T-cell (primary cell): ENCODE measurements at places on chromosomes 11 and 22. TPM values are rescaled to one million over a fixed set of nuclear protein-coding genes. Genes with fewer than 3 reads are reported as not detected.

GRCh38 chr22:43151251-43152002 is at the start of gene TSPO:
TSPO (plus strand) TSS chr22:43151559; CDS start chr22:43159239, 7,680 bp downstream.
- peak; percentile 47 for DNase-seq

GRCh38 chr11:64165842-64166635 is at the start of gene MACROD1:
MACROD1 (minus strand) TSS chr11:64166113; CDS start chr11:64165994, 119 bp downstream.
- DNase-seq = peak; percentile 71

DNA sequence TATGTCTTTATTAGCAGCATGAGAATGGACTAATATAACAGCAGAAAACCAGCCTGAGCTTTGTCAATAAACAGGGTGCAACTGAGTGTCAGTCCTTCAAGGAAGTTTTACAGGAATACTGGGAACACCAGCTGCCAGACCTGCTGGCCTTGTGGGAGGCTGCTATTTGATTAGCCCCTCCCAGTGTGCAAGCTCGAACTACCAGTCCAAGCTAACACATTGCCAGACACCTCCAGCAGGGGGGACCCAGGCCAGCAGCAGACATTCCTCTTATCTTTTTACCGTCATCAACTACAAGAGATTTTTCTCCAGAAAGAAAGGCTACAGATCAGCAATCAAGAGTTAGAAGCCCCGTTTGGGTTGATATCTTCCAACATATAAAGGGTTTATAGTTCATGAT is 942.8 kb upstream of the TENM4 start:
- no peak for DNase-seq

The KCNQ1OT1 gene
- total RNA-seq = 0.35 TPM

- no peak for DNase-seq
Measured at GRCh38 chr11:36500315-36500721, 9.8 kb downstream of the TRAF6 start.

The IGSF22 gene
- 2.4 TPM for total RNA-seq

GRCh38 chr11:37908219-37908548 is 1310.1 kb upstream of the RAG2 start:
- DNase-seq = no peak

The OR8B4 gene
- total RNA-seq = not detected

GRCh38 chr11:78351979-78352841 is 65.4 kb downstream of the GAB2 start:
- no peak for DNase-seq

GRCh38 chr11:33616552-33616951 is 84.1 kb downstream of the C11orf91 start:
- DNase-seq = no peak

DNA sequence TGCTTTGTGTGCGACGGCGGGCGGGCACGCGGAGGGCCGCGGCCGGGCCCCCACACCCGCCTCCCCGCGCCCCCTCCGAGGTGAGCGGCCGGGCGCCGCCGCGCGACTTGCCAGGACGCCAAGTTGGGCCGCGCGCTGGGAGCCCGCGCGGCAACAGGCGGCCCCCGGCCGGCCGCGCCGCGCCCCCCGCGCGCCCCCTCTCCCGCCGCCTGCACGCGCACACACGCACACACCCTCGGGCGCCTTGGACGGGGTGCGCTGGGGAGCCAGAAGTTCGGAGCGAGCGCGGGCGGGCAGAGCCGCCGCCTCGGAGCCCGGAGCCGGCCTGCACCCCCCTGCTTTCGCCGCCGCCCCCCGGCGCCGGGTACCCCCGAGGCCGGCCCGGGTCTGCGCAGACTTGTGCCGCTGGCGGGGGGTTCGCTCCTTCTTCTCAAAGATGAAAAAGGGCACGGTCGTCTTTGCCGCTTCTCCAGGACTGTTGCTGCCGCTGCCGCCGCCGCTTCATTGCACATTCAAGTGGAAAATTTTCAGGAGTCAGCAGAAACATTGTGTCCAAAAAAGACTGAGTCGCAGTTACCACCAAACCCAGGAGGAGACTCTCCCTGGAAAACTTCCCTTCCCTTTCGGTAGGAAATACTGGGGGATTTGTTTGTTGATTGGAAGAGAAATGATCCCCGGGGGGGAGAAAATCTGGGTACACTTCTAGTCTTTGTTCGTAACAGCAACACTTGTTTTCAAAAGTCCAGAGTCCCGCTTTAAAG is 895 bp downstream of the TEAD1 start:
- no peak for DNase-seq

DNA sequence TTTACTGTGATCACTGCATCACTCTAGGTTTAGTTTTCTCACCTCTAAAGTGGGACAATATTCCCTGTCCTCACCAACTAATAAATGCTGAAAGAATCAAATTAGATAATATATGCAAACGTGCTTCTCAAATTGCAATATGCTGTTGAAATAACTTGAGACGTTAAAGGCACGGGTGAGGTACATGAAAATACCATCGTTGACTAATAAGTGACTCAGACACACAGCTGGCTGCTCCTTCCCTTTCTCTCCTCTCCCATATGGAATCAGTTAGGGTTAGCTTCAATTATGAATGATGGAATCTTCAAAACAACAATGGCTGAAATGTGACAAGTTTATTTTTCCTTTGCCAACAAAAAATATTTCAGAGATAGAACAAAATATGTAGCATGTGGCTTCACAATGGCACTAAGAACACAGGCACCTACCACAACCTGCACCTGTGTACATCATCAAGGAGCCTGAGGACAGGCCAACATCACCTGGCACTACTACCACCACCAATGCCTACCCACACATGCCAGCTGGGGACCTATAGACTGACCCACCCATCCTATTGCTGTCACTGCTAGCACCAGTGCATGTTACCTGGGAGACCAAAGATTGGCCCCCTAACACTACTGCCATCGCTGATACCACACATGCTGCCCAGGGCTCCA is 13.7 kb downstream of the GDPD4 start:
- no peak for DNase-seq

The LMO1 gene
- total RNA-seq = not detected

The SPDYC gene
- not detected for total RNA-seq

The EIF4ENIF1 gene
- total RNA-seq = 28.7 TPM

The CALCA gene
- not detected for total RNA-seq

- no peak for DNase-seq
Measured at GRCh38 chr11:76588455-76589325, 81.9 kb downstream of the LRRC32 start.

The NECTIN1 gene
- total RNA-seq = 3.5 TPM

The CD3D gene
- 361 TPM for total RNA-seq

The OTOG gene
- not detected for total RNA-seq
